ENCODE measurements at places on chromosomes 2 and 18. TPM values are rescaled to one million over a fixed set of nuclear protein-coding genes. Genes with fewer than 3 reads are reported as not detected.
A peak's percentile ranks its signal among the peaks of the same experiment; 100 is the strongest.

Gene MSGN1
- not detected for total RNA-seq

Gene TBC1D8
- total RNA-seq, result 10.4 TPM

Gene IL1RL1
- total RNA-seq, result 0.75 TPM

GRCh38 chr2:160387558-160388262 is 105.9 kb downstream of the RBMS1 start:
- H3K4me1 ChIP-seq, result no peaks in the 10 kb centered on the region
- H3K36me3 ChIP-seq, result no peaks in the 10 kb centered on the region
- peak overlapping the region; percentile 81 for H3K27ac ChIP-seq
- no peaks in the 10 kb centered on the region for H3K27me3 ChIP-seq

- H3K4me1 ChIP-seq, result no peaks in the 10 kb centered on the region
- no peak overlapping the region for H3K27ac ChIP-seq
- no peaks in the 10 kb centered on the region for H3K27me3 ChIP-seq
These were observed 115.0 kb downstream of the EN1 start for GRCh38 chr2:118732432-118732831.

DNA sequence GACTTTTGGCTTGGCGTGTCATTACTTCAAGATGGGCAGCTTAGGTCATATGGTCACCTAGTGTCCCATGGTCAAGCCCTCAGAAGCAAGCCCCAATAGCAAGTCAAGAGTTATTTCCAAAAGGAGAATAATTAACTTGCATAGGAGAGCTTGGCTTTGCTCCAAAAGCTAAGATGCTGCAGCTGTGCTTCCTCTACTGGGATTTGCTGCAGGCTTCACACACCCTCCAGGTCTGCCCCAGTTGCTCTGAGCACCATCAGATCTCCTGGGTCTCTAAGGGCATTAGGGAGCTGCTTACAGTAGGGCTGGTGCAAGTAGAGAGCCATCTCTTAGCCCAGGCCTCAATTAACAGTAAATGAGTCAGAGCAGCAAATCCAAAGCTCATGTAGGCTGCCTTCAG is 46.6 kb downstream of the THUMPD2 start:
- no peak for DNase-seq
- H3K4me1 ChIP-seq, result no peaks in the 10 kb centered on the region
- H3K27ac ChIP-seq, result no peak overlapping the region
- no peaks in the 10 kb centered on the region for H3K27me3 ChIP-seq
